ENCODE measurements at places on chromosomes 7 and 10.

GRCh38 chr7:118022546-118022945 lies 149.3 kb upstream of the CTTNBP2 start:
- DNase-seq = no peak

GRCh38 chr7:43764039-43764761 lies 5.7 kb downstream of the BLVRA start:
- peak; percentile 18 for DNase-seq

DNA sequence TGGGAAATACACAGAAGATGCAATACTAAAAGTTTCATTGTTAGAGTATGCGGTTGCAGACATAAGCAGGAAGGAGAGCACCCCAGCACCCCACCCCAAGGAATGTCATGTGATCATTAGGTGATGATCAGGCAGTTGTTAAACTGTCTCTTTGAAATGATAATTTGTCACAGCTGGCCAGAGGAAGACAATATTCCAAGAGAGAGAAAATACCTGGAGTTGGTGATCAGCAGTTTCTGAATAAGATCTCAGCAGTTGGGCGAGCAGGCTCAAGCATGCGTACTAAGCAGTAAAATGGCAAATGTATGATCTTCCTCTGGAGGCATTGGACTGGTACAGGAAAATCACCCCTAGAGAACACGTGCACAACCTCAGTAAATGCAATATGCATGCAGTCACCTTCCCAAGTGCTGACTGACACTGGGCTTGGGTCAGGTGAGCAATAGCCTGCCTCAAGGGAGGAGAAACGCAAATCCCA lies 250.1 kb upstream of the MBL2 start:
- no peak for DNase-seq

- no peak for DNase-seq
These were observed 101.9 kb downstream of the TNS3 start for GRCh38 chr7:47479821-47480575.

DNA sequence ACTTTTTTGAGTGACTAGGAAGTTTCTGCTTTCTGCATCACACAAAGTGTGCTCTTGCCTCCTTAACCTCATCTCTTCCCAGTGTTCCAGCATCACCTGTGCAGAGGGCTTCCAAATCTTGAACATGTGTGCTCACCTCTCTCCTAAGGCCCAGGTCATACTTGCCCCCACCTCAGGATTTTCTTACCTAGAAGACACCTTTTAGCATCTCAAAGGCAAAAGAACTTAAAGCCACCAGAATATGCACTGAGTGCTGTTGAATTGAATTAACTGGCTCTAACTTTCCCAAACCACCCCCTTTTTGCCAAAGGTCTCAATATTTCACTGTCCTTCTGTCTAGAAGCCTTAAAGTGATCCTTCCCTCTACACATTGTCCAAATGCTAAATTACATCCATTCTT lies 66.5 kb downstream of the SRI start:
- DNase-seq = no peak

DNA sequence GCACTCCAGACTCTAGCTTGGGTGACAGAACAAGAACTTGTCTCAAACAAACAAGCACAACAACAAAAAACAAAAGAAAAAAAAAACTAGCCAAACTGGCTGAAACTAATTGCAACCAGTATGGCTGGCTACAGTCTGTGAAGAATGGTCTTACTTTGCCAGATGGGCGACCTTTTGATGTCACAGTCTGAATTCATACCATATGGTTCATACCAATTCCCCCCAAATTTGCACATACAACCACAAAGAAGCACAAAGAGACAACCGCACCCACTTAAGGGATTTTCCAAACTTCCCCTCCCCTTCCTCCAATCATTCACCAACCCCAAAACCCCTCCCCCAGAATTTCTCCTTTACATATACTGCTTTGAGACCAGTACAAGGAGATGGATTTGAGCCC lies 114.2 kb downstream of the SPAG6 start:
- DNase-seq = no peak

- DNase-seq = no peak
These were observed at the start of gene CALD1 for GRCh38 chr7:134778941-134779740. Gene CALD1, plus strand, starts transcription at chr7:134779634. Its CDS starts 88,100 bp downstream, at chr7:134867734.

DNA sequence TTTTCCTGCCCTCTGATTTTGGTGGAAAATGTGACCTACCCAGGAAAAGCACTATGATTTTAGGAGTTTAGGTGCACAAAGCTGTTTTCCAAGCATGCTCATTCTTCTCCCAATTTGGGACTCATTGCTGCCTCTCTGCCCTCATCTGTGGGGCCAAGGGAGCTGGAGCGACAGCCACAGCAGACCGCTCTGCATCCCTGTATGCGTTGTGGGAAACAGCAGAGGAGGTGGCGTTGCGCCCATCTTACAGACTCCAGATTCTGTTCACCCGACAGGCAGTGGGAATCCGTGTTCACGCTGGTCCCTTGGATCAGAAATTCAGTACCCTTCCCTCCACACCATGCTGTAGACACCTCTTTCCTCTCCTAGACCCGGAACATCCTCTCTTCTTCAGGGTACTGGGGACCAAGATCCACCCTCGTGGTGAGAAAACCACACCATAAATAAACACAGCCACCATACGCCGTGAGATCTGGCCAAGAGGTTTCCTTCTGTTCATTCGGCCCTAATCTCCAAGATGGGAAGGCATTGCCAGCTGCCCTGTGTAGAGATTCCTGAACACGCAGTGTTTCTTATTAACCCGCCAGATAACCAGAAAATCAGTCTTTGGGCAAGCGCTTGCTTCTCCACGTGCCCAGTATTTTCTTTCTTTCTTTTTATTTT lies 87.9 kb downstream of the CUX1 start:
- no peak for DNase-seq

DNA sequence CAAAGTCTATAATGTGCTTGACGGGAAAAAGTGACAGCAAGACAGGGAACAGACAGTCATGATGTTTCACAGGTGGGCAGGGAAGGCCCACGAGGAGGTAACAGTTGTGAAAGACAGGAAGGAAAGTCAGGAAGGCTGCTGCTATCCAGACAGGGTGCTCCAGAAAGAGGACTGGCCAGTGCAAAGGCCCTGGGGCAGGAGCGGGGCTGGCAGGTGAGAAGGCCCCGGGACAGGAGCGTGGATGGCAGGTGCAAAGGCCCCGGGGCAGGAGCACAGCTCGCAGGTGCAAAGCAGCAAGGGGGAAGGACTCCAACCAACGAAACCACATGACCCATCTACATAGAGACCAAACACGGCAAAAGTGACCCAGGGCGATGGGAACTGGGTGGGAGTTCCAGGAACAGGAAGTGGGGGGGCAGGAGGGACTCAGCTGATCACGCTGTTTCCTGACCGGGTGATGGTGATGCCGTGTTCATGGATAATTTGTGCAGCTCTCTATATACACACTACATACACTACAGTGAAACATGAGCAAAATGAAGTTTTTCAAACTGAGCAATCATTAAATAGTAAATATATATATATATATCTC lies 138.2 kb downstream of the MAD1L1 start:
- DNase-seq = no peak

GRCh38 chr7:150357270-150357669 lies 11.4 kb upstream of the REPIN1 start:
- DNase-seq = peak; percentile 83

DNA sequence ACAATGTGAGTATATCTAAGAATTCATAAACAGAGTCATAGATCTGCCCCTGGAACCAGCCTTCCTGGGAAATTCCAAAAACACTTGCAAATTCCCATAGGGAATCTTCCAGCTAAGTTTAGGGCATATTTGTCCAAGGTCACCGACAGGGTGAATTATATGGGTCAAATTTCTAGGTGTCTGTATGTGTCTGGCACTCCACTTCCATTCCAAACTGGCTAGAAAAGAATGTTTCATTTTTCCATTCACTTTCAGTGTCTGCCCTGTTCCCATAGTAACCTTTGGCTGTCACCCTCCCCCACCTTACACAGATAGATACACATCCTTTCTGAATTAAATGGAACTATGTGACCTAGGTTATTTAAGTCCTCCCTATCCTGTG lies 230.9 kb downstream of the CREB5 start:
- DNase-seq = no peak

DNA sequence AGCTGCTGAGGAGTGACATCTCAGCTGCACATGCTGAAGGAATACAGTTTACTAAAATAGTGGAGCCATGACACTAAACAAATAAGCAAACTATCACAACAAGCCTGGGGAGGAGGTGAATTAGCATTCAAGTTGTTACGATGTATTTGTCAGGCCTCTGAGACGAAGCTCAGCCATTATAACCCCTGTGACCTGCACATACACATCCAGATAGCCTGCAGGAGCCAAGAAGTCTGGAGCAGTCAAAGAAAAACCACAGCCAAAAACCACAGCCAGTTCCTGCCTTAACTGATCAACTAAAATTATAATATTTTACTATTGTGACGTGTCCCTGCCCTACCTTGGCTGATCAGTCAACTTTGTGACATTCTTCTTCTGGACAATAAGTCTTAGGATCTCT lies 68.6 kb downstream of the NSUN6 start:
- no peak for DNase-seq

DNA sequence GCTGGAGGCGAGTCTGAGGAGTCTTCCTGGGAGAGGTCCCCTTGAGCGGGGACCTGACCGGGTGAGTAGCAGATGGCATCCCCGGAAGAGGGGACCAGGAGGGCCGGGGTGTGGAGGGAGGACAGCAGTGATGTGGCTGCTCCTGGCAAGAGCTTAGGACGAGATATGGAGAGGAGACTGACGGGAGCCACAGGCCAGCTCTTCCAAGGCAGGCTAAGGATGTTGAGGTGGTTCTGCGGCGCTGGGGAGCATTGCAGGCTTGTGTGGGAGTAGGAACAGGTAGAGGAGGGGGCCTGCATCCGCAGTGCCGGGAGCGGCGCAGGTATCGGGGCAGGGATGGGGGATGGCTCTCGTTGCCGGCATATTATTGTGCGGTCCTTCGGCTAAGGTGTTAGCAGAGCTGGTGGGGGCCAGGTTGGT lies 76.7 kb upstream of the ANLN start:
- DNase-seq = no peak

- DNase-seq = no peak
These were observed 24.6 kb downstream of the CACNB2 start for GRCh38 chr10:18164748-18165361.

GRCh38 chr7:115914951-115915350 lies 115.6 kb downstream of the TFEC start:
- no peak for DNase-seq

GRCh38 chr7:108408296-108408991 lies 47.8 kb downstream of the NRCAM start:
- DNase-seq = no peak

- DNase-seq = no peak
These were observed 494.3 kb downstream of the AUTS2 start for GRCh38 chr7:70092314-70093204.

DNA sequence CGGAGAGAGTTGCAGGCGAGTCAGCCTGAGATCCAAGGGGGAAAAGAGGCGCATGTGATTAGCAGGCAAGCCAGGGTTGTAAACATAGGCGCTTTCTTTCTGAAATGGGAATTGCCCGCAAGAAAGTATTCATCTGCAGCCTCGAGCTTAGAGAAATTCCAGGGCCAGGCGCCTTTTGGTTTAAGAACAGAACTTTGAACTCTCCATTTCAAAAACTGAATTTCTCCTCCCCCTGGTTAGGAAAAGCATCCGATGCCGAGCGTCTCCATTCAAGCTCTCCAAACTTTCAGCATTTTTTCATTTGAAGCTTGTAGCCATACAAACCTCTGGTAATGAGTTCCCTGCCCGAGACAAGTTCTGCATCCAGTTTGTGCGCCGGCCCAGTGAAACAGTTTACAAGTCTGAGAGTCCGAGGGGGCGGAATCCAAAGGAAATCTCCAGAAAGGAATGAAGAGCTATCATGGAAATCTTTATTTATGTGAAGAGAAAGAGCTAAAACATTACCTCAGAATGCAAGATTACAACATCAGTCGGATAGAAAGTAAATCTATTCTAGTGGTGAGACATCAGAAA lies 69.9 kb downstream of the FAM204A start:
- DNase-seq = no peak

DNA sequence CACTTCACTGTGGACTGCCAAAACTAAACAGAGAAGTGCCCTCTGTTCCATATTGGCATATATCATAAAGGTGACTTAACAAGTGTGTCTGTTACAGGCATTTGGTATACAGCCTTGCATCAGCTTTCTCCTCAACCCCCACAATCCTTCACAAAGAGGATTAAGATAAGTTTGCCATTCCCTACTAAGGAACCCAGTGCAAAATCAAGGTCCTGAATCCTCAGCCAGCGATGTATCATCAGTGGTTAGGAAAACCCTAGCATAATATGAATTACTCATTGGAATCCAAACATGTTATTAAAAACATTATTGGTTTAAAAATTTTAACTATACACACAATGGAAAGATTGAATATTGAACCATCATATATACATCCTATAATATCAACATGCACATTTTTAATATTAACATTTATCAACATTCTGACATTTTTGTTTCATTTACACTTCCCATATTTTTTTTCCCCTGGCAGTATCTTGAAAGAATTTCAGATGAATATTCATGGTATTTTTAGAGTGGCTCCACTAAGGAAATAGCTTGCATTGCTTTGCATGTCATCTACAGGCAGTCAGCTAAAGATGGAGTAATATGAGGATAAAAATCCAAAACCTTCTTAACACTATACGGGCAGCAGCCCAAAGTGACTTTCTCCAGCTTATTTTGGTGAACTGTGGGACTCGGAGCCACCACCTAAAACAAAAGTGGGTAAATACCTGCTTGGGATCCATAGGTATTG lies 215.6 kb upstream of the CHRM2 start:
- DNase-seq = no peak

GRCh38 chr10:24459836-24460235 lies 250.9 kb downstream of the KIAA1217 start:
- DNase-seq = no peak

DNA sequence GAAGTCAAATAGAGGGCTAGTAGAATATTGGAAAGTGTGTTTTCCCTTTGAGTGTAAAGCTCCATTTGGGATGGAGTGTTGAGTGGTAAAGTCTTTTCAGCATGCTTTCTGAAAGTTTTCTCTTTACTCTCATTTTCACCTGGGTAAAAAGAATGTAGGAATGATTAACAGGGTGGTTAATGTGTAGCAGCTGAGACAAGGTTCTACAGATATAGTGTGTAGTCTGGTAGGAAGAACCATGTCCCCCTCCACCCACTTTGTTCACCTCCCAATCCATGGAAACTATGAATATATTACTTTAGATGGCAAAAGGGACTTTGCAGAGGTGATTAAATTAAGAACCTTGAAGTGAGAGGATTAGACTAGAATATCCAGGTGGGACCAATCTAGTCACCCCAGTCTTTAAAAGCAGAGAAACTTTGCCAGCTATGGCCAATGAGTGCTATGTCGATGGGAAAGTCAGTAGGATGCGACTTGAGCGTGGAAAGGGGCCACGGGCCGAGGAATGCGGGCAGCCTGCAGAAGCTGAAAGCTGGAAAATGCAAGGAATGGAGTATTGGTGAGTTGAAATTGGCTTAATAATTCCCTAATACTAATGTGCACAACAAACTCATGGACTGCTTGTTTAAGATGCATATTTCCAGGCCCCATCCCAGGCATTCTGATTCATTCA lies 166.3 kb upstream of the AHR start:
- no peak for DNase-seq

Data from CD4-positive, alpha-beta T cell treated with Interleukin-2 at 100 ng/mL for 4 hours (primary cell).